ENCODE measurements at places on chromosomes 5 and 9.

GRCh38 chr9:69168709-69169217 lies 5.3 kb upstream of the TJP2 start:
- DNase-seq: no peak

- no peak for DNase-seq
Observed at GRCh38 chr5:100800562-100800961, 102.5 kb downstream of the ST8SIA4 start.

DNA sequence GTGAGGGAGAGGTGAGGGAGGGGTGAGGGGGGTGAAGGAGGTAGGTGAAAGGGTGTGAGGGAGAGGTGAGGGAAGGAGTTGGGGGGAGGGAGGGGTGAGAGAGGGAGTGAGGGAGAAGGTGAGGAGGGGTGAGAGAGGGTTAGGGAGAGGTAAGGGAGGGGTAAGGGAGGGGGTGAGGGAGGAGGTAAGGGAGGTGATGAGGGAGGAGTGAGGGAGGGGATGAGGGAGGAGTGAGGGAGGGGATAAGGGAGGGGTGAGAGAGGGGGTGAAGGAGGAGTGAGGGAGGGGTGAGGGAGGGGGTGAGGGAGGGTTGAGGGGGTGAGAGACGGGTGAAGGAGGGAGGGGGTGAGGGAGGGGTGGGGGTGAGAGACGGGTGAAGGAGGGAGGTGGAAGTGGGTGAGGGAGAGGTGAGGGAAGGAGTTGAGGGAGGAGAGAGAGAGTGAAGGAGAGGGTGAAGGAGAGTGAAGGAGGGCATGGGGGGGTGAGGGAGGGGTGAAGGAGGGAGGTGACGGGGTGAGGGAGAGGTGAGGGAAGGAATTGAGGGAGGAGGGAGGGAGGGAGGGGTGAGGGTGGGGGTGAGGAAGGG lies 18.5 kb downstream of the NINJ1 start:
- no peak for DNase-seq

DNA sequence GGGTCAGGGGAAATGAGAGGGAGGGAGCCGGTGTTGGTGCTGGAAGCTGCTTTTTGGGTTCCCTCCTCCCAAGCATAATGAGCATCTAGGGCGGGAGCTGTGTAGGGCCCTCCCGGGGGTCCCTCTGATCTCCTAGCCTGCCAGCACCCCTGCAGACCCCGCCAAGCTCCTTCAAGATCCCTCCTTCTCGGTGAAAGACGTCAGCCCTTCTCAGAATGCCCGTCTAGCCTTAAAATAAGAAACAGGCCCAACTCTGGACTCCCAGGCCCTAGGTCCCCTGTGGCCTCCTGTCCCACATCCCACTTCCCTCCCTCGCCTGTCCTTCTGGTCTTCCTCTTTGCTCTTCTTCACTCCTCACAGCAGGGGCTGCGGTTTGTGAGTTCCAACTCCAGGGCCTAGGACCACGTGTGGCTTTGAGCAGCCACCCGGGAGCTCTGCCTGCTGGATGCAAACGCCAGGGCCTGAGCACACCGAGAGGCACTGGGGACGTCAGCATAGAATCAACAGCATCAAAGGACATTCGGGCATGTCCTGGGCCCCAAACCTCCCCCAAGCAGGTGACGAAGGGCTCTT lies 8.8 kb upstream of the SCGB3A1 start:
- DNase-seq: no peak

DNA sequence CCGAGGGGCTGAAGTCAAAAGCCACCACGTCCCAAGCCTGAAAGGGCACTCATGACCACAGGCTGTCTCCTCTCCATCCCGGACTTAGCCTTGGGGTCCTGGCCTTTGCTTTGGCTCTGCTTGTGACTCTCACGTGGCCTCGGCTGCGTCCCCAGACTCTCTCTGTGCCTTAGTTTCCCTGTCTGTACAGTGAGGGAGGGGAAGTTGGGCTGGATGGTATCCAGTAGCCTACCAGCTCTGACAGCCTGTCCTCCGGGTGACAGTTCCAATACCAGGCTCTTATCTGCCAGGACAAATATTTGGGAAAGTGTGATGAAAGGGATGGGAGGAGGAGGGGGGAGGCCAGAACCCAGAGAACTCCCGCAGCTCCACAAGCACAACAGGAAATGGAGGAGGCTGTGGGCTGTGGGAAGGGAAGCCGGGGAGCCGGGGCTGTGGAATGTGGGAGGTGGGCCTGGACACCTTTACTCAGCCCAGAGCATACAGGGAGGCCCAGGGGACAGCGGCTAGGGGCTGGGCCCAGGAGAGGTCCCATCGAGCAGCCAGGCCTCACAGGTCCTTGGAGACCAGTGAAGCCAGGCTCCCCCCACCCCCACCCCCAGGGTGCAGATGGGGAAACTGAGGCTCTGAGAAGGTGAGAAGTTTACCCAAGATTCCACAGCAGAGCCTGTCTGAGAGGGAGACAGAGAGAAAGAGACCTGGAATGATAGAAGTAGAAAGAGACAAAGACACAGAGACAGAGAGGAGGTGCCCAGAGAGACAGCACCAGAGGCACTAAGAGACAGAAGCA lies 18.3 kb downstream of the PDGFRB start:
- DNase-seq: no peak

- no peak for DNase-seq
Observed at GRCh38 chr9:95498641-95499040, 18.1 kb downstream of the PTCH1 start.

DNA sequence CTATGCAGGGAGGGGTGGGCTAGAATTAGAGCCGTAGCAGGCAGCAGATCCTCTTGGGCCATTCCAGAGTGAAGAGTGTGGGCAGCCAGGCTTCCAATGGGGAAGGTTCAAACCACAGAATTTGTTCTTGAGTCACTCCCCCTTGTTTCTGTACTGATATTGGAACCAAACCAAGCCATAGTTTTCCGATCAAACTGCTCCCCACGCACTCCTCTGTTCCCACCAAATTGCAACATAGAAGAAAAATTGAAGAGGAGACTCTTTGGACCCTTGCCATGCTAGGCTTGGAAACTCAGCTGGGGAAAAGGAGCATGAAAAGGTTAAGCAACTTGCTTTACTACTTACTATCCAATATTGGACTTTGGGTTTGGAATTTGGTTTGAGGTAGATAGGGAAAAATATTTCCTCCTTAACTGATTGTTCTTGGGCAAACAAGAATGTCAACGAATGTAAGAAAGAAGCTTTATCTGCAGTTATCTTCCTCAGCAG lies 165.8 kb upstream of the NR3C1 start:
- DNase-seq: no peak

GRCh38 chr5:41815261-41815660 lies 55.0 kb downstream of the OXCT1 start:
- DNase-seq: no peak

GRCh38 chr9:70160686-70161600 lies 97.8 kb upstream of the SMC5 start:
- DNase-seq: no peak

DNA sequence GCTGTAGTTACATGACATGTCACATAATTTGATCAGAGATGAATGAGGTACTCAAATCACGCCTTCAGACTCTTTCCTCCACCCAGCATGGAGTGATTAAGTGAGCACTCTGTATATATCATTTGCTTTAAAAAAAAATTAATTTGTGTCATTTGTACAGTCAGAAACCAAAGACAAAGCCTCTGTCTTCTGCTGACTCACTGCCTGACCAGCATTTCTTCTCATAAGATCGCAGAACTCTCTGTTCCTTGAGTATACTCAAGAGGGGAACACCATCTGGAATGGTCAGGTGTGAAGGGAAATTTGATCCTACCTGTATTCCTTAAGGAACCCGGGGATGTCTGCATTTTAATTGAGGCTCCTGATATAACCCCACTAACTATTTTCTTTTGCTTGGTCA lies 254.4 kb downstream of the FAM114A2 start:
- no peak for DNase-seq

- no peak for DNase-seq
Observed at GRCh38 chr9:126301985-126302603, 24.5 kb upstream of the MVB12B start.

- DNase-seq: no peak
Observed at GRCh38 chr5:122500245-122501088, 188.4 kb downstream of the SNCAIP start.

GRCh38 chr9:104177676-104178075 lies 83.6 kb downstream of the SMC2 start:
- DNase-seq: no peak

DNA sequence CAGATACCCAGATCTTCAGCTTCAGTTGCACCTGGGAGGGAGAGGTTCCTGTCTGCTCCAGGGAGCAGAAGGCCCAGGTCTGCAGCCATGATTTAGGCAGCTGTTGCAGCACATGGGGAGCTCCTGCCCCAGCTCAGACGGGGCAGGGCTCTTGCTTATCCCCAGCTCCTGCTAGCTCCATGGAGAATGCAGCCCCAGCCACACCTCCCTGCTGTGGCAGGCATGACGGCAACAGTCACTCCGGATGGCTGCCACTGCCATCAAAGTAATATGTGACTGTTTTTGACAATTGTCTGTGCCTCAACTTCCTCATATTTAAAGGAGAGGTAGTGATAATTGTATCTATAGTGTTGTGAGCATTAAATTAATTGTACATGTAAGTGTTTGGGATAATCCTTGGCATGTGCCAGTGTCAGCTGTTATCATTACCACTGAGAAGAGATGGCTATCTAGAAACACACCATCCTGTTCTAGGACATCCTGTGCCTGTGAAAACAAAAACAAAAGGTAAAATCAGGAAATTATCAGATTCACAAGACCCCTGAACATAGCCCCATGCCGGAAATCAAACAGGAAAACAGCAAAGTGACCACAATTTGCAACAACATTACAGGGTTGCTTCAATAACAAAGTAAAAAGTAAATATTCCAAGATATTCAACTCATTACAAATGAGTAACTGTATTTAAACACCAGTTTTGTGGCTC lies 1048.8 kb upstream of the ACO1 start:
- no peak for DNase-seq

- no peak for DNase-seq
Observed at GRCh38 chr5:84830265-84830664, 445.6 kb upstream of the EDIL3 start.

DNA sequence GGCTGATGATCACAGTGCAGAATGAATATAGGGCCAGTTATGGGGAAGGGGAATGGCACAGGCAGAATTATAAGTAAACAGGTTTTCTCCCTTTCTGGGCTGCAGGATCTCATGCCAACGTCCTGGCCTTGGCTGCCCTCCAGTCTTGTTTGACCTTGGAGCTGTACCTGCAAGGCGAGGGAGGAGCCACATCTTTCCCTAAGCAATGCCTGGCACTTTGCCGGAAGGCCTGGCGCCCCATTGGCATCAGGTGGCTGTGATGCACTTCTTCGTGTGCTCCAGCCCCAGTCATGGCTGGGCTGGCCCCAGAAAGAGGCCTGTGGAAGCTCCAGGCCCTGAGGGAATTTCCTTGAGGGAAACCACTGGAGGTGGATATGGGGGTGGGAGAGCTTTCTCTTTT lies 16.7 kb upstream of the IQGAP2 start:
- DNase-seq: no peak

DNA sequence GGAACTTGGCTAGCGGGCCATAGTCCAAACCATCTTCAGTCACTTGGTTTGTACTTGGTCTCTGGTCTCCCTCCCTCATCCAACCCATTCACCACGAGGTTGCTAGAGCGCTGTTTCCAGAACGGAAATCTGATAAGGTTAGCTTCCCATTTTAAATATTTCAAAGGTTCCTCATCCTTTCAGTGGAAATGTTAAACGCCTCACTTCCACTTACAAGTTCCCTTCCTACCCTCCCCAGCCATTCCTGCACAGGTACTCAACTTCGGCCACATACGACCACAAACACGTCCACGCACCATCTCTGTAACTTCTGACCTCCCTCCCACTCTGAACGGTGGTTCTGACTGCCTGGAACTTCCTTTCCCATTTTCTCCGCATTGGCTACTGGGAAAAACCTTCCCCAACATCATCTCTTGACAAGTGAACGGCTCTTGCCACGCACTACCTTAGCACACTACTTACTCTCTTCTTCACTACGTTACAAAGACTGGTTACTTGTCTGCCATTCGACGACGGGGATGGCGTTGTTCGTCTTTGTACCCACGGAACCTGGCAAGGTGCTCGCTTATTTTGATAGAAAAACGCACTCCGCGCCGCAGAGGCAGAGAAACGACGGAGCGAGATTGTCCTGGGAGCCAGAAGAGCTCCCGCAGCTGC lies 629 bp downstream of the CCNH start:
- DNase-seq: no peak

DNA sequence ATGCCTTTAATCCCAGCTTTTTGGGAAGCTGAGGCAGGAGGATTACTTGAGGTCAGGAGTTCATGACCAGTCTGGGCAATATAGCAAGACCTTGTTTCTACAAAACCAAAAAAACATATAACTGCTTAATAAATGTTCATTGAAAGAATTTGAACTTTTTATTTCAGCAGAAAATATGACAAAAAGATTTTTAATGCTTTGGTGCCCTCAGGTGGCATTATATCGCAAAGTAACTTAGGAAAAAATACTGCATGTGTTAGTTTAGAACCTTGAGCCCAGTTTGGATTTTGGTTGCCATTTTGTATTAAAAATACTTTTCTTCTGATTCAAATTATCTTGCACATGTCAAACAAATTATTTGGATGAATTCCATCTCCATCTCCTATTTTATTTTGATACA lies 103.2 kb downstream of the GPBP1 start:
- DNase-seq: no peak

DNA sequence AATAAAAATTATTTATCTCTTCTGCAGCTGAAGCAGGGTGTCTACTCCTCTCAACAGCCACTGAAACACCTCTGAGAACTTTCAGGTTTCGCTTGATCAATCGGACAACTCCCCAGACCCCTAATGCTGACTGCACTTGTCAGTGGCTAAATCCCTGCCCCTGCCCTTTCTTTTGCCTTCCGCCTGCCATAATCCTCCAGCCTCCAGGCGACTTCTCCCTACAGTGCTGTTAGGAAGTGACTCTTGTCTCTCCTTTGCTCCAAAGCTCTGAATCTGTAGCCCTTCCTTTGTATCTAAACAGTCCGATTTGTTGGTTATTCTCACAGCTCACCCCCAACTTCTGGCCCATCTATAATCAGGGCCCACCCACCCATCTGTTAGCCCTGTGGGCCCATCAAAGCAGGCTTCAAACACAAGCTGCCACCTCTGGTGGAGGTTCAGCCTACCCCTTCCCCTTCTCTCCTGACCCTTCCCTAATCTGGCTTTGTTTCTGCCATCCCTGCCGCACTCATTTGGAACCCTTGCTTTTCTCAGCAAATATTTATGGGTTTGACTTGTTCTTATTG lies 53.7 kb upstream of the IFNK start:
- DNase-seq: no peak

- no peak for DNase-seq
Observed at GRCh38 chr5:123875561-123876275, 363.7 kb downstream of the CSNK1G3 start.

GRCh38 chr9:137398561-137399468 lies 24.1 kb downstream of the EXD3 start:
- no peak for DNase-seq

- DNase-seq: no peak
Observed at GRCh38 chr5:160155017-160155750, 35.9 kb upstream of the PWWP2A start.

- no peak for DNase-seq
Observed at GRCh38 chr9:95316274-95316673, 1.2 kb downstream of the FANCC start.

GRCh38 chr5:174436750-174437149 lies 287.6 kb upstream of the MSX2 start:
- no peak for DNase-seq

Measured in mesothelial cell of epicardium (in vitro differentiated cells).